Renal cortical epithelial cell (primary cell): ENCODE measurements at places on chromosomes 1 and 21. TPM values are rescaled to one million over a fixed set of nuclear protein-coding genes. Genes with fewer than 3 reads are reported as not detected.

DNA sequence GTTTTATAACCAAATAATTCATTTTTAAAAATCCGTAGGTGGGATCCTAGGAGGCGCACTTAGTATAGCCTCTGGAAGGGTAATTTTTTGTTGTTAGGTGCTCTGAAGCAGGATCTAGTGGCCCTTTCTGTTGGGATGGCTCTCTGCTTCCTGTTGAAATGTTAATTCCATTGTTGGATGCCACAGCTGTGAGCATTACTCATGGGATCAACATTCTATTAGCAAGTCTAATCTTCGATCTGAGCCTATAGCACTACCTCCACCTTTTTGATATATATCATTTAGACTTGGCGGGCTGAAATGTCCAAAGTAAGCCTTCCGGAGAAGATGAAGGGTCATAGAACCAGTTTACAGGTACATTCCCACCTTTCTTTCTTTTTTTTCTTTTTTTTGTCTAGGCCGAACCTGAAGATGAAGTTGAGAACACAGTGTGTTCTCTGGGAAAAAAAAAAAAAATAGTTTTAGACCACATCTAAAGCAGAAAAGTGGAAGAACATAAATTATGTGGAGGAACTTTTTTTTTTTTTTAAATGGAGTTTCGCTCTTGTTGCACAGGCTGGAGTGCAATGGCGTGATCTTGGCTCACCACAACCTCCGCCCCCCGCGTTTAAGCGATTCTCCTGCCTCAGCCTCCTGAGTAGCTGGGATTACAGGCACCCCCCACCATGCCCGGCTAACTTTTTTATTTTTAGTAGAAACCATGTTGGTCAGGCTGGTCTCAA is 1.4 kb downstream of the CXADR start:
- DNase-seq: peak; percentile 76

- DNase-seq: no peak
Measured at GRCh38 chr1:156384007-156384406, 15.0 kb downstream of the RHBG start.

- DNase-seq: no peak
Measured at GRCh38 chr1:109237512-109237911, 11.8 kb upstream of the CELSR2 start.

DNA sequence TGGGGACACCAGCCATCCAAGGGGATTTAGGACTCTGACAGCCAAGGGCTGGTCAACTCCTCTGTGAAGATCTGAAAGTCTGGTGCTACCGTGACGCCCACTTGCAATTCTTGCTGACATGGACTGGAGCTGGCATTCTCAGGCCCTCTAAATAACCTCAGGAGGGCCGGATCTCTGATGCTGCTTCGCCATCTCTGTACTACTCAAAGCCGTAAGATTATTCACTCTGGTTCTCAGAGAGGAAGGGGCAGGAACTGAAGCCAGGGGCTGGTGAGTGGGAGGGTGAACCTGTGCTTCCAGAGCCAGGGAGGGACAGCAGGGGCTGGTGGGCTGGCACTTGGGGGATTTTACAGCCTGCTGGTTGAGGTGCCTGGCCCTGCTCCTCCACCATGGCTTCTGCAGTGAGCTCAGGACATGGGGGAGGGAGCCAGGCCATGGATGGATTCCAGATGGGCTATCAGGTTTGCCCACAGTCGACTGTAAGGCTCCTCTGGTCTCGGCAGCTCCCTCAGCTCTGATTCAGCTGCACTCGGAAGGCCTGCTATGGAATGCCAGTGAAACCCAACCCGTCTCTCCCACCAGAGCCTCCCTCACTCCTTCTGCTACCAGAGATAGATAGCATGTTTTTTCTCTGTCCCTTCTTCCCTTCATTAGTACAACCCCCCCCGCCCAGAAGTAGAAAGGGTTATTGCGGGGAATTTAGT is 84.5 kb downstream of the PLXNA2 start:
- no peak for DNase-seq

DNA sequence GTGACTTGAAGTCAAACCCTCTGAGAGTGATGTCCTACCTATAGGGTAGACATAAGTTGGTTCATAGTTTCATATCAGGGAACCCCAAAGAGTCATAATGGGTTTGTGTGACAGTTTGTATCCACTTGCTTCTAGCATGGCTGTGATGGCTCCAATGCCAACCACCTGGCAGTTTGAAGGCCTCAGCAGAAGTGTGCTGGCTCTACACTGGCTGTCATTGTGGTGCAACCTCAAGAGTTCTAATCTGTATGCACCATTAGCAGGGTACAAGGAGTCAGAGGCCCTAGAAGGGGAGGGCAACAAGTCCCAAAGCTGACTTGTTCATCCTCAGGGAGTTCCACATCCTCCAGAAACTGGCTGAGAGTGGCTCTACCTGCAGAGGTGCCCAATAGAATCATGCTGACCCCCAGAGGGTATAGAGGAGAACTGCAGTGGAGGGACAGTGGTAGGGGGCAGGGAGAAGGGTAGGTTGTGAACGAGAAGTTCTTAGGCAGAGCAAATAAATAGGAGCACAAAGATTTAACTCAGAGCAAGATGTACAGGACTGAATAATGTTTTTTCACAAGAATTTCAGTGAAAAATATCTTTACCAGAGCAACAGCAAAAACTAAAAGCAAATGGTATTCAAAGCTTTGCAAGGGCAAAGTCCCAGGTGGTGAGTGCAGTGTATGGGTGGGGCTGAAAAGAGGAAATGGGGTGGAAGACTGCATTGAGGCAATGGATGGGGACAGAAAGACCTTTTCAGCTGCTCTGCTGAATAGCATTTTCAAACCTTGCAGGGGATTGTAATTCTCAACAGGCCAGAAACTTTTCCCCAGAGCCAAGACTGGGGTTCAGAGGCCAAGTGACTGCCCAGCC is 3.2 kb downstream of the FCRL2 start:
- no peak for DNase-seq

Gene RIPPLY3
- total RNA-seq: 0.15 and 0.69 TPM in 2 replicates

GRCh38 chr1:219639876-219640577 is 27.1 kb upstream of the ZC3H11B start:
- peak; percentile 54 for DNase-seq

Gene CNR2
- not detected in 2 replicates for total RNA-seq

Gene ETNK2
- total RNA-seq: 21.7 and 22.7 TPM in 2 replicates

DNA sequence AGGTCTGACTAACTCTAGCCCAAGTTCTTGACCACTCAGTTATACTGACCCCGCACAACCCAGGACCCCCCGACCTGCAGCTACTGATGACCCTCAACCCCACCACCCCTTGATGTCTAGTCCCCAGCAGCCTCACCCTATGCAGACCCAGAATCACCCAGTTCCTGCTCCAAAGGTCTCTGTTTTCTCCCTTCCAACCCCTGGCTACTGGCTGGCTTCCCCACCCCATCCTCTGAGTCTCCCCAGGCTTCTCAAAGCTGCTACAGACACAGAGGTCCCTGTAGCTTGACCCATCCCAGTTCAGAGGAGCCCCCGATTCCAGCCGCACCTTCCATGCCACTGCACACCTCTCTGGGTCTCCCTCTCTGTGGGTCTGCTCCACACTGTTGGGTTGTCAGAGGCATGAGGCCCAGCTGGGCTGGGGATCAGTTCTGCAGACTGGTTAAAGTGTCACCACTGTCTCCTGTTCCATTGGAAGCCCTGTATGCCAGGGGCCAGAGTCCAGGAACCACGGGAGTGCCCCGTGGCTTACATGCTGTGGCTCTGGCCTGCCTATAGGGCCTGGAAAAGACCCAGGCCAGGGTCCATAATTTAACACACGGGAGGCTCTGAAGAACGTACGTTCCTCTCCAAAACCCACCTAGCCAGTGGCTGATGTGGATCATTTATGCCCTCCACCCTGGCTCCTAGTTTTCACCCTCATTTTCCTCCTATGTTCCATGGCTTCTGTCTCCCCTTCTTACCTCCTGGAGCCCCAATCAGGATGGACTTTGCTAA is 497 bp downstream of the PKLR start:
- DNase-seq: no peak

Gene IQCC
- total RNA-seq: 0.87 and 2.1 TPM in 2 replicates

- no peak for DNase-seq
Measured at GRCh38 chr1:59492500-59492899, 195.6 kb downstream of the FGGY start.

Gene SH2D2A
- total RNA-seq: 0.30 TPM in 1 of 2 replicates, not detected in the other

- DNase-seq: peak; percentile 17
Measured at GRCh38 chr1:152501704-152502103, 8.9 kb upstream of the LCE5A start.

Gene PIGC
- 23.6 and 31.7 TPM in 2 replicates for total RNA-seq

DNA sequence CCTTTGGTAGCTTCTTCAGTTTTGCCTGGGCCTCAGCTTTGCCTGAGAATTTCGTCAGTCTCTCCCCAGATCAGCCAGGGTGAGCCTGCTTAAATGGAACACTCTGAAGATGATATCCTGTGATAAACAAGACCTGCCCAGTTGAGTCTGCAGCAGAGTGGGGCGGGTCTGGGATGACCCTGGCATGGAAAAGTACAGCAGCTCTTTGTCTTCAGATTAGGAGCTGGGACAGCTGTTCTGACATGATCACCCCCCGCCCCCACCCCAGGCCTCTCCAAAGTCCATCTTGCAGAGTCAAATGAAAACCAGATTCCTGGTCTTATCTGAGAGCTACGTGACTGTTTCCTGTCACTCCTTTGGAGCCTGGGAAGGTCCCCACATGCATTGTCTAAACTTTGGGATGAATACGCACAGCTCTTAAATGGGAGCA is 2.2 kb upstream of the TMEM51 start:
- no peak for DNase-seq

DNA sequence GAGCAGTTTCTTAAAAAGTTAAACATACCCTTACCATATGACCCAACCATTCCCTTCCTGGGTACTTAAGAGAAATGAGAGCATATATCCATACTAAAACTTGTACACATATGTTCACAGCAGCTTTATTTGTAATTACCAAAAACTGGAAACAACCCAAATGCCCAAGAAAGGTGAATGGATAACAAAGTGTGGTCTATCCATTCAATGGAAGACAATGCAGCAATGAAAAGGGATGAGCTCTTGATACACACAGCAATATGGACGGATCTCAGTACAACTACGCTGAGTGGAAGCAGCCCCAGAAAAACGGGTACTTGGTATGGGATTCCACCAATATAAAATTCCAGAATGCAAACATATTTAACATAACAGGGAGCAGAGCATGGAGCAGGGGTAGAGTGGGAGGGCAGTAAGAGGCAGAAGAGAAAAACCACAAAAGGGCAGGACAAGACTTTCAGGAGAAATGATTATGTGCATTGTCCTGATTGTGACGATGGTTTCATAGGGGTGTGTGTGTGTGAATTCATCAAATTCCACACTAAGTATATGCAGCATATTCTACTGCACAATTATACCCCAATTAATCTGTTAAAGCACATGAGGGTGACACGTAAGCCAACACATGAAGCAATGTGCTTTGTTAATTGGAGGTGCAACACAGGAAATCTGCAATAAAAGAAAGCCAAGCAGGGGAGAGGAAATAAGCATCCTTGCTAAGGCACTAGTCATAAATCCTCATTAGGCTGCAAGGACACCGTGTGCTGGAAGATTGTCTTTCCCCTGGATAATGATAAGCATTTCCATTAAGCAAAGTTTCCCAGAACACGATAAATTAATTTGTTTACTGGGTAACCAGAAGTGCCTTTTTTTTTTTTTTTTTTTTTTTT is 113.1 kb upstream of the KRTAP19-8 start:
- no peak for DNase-seq
